ENCODE measurements at places on chromosomes 6 and 20.

DNA sequence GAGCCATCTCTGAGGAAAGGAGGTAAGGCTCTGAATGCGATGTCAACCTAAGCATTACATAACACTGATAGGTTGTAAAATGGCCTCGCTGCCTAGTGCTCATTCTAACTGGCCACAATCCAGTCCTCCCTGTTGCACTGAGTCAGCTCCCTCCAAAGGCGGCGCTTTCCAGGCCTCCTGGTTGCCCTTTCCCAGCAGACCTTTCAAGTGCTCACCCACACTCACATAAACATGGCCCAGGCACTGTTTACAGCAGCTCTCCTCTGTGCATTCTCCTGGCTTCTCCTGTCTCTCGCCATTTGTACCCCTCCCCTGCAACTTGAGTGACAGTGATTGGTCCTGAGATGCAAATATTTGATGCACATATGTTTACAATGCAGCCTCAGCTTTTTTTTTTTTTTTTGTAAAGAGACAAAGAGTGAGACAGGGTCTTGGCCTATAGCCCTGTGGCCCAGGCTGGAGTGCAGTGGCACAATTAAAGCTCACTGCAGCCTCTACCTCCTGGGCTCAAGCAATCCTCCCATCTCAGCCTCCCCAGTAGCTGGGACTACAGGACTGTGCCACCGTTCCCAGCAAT is 36.8 kb upstream of the PRND start:
- no peak for DNase-seq

DNA sequence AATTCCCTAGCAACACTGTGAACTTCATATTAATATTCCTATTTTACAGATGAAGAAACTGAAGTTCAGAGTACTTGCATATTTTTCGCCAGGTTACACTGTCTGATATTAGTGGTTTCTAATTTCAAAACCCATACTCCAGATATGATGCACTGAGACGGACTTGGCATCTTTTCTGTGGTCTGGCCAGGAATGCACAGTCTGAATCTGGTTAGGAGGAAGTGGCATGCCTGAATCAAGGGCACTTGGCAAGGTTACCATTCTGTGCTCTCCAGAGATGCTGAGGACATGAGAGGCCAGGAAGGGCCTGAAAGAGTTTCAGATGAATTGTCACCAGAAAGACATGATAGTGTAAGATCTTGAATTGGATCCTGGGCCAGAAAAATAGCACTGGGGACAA is 150.1 kb downstream of the HAO1 start:
- DNase-seq, result no peak

DNA sequence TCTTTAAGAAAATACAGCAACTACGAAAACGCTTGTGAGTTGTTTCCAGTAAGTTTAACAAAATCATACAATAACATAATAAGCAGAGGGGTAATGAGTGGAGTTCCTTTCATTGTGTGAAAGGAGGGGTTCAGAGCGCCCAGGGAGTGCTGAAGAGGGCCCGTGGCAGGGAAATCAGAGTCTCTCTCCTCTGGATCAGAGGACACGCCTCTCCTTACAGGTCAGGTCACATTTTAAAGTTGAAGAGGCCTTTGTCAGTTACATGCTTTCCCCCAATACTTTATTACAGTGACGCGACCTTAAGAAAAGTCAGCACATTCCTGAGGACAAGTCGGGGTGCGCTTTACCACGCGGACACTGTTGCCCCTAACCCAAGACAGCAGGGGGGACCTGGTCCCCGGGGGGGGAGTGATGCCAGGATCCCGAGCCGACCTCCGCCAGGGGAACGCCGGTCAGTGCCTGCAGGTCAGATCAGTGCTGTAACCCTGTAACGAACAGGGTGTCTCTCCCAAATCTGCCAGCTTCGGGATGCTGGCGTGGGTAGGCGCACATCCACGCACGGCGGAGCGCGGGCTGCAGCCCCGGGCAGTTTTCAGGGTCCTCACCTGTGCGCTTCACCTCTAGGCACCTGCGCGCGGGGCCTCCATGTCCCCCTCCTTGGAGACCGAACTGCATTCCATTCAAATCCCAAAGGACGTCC is 848 bp downstream of the DACT2 start:
- DNase-seq, result no peak

GRCh38 chr6:7148100-7148822 is 40.5 kb downstream of the RREB1 start:
- no peak for DNase-seq
